ENCODE measurements at places on chromosomes 7 and 10.
A peak's percentile ranks its signal among the peaks of the same experiment; 100 is the strongest.

- no peak for DNase-seq
Observed at GRCh38 chr7:40755438-40755837, 620.6 kb downstream of the SUGCT start.

- no peak for DNase-seq
Observed at GRCh38 chr7:2259480-2259879, 17.5 kb downstream of the NUDT1 start.

GRCh38 chr7:158275711-158276413, 311.8 kb downstream of the PTPRN2 start:
- DNase-seq, result no peak

- DNase-seq, result no peak
Observed at GRCh38 chr7:7159063-7159658, 23.2 kb upstream of the C1GALT1 start.

- no peak for DNase-seq
Observed at GRCh38 chr7:104552102-104552501, 223.7 kb downstream of the LHFPL3 start.

DNA sequence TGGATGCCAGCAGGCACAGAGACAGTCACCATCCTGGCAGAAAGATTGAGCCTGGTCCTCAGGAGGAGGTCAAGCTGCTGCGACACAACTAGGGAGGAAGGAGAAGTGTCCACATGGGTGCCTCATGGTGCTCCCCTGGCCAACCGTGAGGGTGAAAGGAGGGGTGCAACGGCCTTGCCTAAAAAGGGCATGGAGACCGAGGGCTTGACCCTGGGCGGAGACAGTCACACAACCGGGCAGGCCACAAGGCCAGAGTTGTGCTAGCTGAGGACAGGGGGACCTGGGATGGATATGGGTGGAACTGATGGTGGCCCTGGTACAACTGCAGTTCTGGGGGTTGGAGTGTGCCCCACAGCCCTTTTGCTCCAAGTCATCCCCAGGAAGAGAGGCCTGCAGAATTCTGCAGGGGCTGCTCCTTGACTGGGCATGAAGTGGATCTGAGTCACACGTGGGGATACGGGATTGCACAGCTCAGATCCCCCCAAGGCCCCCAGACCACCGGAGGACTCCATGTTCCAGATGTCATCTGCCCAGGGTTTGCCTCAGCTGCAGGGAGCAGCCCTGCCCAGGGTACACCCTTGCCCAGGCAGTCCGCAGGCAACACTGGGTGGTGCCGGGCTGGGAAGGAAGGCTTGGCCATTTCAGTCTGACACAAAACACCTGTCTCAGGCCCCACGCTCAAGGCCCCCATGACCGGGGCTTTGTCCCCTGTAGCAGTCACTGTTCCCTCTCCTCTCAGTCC, 602.3 kb upstream of the MGMT start:
- DNase-seq, result no peak

- DNase-seq, result no peak
Observed at GRCh38 chr7:28856656-28857055, 101.5 kb downstream of the TRIL start.

GRCh38 chr7:87094322-87094721, 34.9 kb upstream of the ELAPOR2 start:
- DNase-seq, result no peak

DNA sequence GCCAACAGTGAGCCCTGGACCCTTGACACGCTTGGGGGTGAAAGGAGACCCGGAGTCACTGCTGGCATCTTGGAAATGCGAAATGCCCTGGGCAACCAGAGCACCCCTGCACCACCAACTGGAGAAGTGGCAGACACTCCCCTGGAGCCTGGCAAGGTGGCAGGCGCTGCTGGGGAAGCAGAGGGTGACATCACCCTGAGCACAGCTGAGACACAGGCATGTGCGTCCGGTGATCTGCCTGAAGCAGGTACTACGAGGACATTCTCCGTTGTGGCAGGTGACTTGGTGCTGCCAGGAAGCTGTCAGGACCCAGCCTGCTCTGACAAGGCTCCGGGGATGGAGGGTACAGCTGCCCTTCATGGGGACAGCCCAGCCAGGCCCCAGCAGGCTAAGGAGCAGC, 98.5 kb downstream of the TACC2 start:
- DNase-seq, result no peak

DNA sequence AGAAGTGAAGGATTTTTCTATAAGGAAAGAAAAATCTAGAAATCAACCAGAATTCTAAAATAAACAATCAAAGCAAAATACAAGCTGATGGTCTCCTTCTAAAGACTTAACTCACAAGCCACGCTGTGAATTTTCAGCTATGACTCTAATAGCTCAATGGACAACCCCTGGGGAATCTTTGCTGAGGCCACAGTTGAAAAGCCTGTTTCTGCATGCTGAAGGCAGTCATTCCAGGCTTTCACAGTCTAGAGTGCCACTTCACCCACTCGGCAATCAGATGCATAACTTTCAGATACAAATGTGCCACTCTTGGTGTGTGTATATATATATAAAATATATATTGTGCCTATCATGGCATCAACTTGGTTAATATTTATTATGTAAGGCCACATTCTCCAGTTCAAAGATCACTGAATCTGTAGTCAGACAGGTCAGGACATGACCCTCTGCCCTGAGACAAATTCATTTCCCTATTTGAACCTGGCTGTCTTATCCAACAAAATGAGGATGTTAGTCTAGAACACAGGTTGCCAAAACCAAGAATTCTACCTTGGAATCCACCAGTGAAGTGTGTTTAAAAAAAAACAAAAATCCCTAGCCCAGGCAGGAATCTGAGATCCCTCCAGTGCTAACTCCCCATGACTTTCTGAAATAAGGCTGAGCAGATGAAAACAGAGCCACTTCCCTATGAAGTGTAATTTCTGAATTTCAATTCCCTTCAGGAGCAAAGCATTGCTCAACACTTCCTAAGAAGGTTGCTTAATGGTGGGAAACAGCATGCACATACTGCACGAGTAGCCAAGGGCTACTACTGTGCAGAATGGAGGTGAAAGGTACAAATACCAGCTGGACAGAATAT, 9.9 kb downstream of the LIPA start:
- DNase-seq, result peak; percentile 3

GRCh38 chr10:103660364-103661197, 167.1 kb downstream of the NEURL1 start:
- no peak for DNase-seq

GRCh38 chr7:130921391-130922180, 187.6 kb upstream of the KLF14 start:
- no peak for DNase-seq

GRCh38 chr7:54153462-54153861, 388.7 kb upstream of the VSTM2A start:
- no peak for DNase-seq

GRCh38 chr7:141225916-141226618, 152.2 kb downstream of the TMEM178B start:
- DNase-seq, result no peak

- no peak for DNase-seq
Observed at GRCh38 chr10:6164271-6165095, 38.2 kb upstream of the PFKFB3 start.

DNA sequence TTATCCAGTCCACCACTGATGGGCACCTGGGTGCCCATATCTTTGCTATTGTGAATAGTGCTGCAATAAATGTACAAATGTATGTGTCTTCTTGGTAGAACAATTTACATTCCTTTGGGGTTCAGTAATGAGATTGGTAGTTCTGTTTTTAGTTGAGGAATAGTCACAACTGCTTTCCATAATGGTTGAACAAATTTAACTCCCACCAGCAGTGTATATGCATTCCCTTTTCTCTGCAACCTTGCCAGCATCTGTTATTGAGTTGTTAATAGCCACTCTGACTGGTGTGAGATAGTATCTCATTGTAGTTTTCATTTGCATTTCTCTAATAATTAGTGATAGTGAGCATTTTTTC, 27.8 kb downstream of the COA1 start:
- DNase-seq, result no peak

GRCh38 chr7:35316549-35316948, 62.6 kb upstream of the TBX20 start:
- no peak for DNase-seq

- no peak for DNase-seq
Observed at GRCh38 chr10:3619241-3619640, 165.8 kb downstream of the KLF6 start.

DNA sequence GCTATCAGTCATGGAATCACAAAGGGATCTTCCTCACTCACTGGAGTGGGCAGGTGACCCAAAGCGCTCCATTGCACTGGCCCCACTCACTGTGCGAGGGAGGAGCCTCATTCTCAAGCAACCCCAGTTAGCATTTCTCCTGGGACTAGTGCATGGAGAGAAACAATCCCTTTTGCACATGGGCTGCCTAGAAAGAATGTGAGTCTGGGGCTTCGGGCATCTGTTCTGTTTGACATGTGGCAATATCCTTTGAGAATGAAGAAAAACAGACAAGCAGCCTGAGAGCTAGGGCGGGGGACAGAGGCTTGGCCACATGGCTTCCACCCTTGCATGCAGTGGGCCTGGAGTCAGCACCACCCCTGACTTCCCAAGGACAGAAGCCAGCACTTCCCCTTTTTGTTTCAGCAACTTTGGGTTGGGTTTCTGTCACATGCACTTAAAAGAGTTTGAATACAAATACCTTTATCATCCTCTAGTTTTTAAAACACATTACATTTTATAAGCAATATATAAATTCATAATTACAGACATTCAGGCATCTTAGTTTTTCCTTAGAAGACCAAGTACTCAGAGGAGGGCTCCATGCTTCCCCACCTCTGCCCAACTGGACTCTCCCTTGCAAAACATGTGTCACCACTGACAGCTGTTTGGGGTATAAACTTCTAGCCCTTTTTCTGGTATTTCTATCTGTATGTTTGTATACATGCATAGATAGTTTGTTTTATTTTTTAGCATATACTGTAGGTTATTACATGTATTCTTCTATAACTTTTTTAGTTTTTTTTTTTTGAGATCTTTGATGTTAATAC, 73.8 kb downstream of the RBM20 start:
- DNase-seq, result no peak

DNA sequence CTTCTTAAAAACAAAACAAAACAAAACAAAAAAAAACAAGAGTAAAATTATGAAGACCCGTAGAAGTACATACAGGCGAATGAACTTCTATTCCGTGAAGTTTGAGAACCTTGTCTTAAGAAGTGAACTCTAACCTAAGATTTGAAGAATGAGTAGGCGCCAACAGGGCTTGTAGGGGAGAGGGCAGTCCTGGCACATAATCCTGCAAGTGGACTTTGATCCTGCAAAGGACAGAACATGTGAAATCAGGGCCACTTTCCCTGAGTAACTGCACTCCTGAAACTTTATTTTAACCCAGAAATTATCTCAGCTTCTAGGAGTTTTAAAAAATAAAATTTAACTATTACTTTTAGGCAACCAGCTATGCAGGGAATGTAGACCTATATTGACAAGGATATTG, 62.0 kb downstream of the GNAT3 start:
- no peak for DNase-seq

- no peak for DNase-seq
Observed at GRCh38 chr10:22315455-22316285, 518 bp upstream of the COMMD3 start.

DNA sequence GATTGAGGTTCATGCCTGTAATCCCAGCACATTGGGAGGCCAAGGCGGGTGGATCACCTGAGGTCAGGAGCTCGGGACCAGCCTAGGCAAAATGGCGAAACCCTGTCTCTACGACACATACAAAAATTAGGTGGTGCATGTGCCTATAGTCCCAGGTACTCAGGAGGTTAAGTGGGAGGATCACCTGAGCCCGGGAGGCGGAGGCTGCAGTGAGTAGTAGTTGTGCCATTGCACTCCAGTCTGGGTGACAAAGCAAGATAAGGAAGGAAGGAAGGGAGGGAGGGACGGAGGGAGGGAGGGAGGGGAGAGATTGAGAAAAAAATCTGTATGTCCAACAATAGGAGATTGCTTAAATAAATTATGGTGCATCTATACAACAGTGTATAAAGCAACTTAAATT, 13.2 kb downstream of the TLL2 start:
- no peak for DNase-seq

- DNase-seq, result no peak
Observed at GRCh38 chr7:76129366-76129765, 72.3 kb upstream of the SRRM3 start.

DNA sequence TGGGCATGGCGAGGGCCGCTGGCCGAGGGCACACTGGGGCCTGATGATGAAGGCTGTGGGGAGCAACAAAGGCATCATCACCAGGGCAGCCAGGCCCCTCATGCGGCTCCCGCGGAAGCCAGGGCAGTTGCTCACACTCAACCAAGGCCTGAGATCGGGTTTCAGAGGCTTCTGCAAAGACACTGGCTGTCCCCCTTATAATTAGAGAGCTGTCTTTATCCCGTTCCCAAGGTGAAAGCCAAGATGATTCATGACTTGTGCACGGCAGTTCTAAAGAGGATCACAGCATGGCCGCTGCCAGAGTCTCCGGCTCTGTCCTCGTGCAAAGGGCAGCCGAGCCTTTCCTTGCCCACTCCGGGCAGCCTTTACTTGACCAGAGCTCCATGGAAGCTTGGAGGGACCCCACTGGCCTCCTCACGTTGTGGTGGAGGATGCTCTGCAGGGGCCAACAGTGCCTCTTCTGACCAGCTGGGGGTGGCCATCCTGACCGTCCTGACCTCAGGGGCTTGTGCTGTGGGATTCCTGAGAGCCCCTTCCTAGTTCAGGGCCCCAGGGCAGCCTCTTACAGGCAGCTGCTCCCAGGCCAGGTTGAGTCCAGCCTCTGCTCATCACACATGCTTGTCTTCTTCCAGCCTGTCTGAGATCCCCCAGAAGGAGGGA, 82.3 kb downstream of the PRKAG2 start:
- DNase-seq, result no peak

DNA sequence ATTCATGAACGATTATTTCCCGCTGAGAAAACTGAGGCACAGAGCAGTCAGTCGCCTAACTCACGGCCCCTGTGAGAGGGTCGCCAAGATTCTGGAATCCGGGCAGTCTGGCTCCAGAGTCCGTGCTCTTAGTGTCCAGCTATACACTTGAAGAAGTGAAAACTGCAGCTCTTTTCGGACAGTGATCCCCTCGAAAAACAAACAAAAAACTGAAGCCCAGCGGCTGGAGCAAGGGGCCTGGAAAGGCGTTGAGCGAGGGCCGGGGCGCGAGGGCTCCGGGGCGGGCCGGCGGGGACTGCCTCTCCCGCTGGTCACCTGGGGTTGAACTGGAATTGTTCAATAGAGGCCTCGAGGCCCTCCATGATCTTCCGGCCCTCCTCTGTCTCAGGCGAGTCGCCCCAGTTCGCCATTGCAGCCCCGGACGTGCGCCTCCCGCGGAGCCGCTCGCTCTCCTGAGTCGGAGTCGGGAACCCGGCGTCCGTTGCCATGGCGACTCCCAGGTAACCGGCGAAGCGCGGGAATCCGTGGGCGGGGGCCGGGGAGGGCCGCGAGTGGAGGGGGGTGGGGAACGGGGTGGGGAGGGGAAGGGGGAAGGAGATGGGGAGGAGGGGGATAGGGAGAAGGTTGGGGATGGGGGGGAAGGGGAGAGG, 881 bp downstream of the C10orf67 start:
- peak; percentile 2 for DNase-seq

GRCh38 chr7:25851332-25852210, 300.4 kb upstream of the NFE2L3 start:
- DNase-seq, result peak; percentile 38

- DNase-seq, result no peak
Observed at GRCh38 chr10:987620-987869, 689 bp upstream of the GTPBP4 start.

GRCh38 chr10:84230359-84230758, 5.0 kb upstream of the LRIT2 start:
- no peak for DNase-seq

GRCh38 chr10:61901829-61902444, 438 bp downstream of the ARID5B start:
- DNase-seq, result no peak
